ENCODE measurements at places on chromosomes 3 and 15.
A peak's percentile ranks its signal among the peaks of the same experiment; 100 is the strongest.

- DNase-seq, result no peak
These were observed 23.2 kb downstream of the FBLN2 start for GRCh38 chr3:13571831-13572750.

DNA sequence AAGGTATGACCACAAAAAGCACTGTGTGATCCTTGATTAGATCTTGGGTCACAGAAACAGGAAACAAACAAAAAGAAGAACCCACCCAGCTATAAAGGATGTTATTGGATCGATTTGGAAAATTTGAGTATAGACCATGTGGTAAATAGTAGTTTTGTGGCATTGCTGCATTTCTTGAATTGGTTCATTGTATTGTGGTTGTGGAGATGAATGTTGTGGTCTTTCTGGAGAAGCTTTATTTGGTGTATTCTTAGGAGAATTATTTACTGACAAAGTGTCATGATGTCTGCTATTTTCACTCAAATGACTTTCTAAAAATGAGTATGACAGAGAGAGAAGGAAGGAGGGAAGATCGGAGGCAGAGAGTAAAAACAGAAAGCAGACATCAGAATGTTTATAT is 406.2 kb downstream of the CNTN4 start:
- peak; percentile 17 for DNase-seq

GRCh38 chr3:184429786-184430185 is 49.9 kb downstream of the CHRD start:
- no peak for DNase-seq

GRCh38 chr3:56939834-56940233 is 120.6 kb upstream of the SPATA12 start:
- DNase-seq, result no peak

DNA sequence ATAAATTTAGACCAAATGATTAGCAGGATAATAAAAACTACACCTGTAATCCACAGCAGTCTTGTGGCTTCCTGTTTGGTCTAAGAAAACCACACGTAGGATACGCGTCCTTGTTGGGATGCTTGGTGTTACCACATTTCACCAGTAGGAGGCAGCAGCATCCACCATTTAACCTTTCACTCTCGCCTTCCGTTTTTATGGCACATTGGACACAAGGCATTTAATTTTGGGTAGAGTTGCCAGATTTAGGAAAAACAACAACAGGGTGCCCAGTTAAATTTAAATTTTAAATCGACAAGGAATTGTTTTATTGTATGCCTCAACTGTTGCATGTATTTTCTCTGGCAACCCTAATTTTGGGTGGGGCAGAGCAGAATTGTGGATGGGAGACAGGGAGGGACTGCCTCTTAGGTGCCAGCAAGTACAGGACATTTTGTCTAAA is 6.3 kb downstream of the LRRC31 start:
- DNase-seq, result peak; percentile 71

DNA sequence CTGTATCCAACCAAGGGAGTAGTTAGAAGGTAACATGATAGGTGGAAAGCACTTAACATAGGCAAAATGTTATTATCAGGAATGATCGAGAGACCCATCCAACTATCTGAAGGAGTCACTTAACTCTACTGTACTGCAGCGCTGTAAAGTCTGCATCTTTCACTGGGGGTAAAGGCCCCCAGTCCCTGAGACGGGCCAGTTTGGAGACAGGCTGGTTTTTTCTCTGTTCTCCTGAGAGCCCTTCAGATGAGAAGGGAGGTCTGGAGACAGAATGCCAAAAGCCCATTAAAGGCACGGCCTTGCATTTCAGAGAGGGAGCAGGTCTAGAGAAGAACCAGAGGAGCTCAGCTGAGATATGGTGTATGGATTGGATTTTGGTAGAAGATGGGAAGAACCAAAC is 71.3 kb upstream of the CGNL1 start:
- DNase-seq, result no peak
